Pancreas (tissue), 10 donors: ENCODE measurements at places on chromosomes 2 and 18. TPM values are rescaled to one million over a fixed set of nuclear protein-coding genes. Genes with fewer than 3 reads are reported as not detected.
A peak's percentile ranks its signal among the peaks of the same experiment; 100 is the strongest.

Gene KLHL41
- 0.32 TPM for total RNA-seq

Gene TUBA4B
- total RNA-seq: not detected

DNA sequence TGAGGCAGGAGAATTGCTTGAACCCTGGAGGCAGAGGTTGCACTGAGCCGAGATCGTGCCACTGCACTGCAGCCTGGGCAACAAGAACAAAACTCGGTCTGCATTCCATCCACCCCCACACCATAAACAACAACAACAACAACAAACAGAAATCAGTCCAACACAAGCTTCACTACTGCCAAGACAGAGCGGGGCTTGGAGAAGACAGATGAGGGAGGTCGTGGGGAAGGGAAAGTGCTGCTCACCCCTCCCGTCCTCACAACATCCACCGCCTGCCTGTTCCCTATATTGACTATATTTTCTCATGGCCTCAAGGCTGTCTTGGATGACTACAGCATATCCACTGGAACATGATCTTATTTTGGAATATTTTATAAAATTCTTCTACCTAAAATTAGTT, 137.6 kb upstream of the TTC39C start:
- no peak for DNase-seq

GRCh38 chr2:38398739-38399138, 21.7 kb upstream of the ATL2 start:
- no peak for DNase-seq

DNA sequence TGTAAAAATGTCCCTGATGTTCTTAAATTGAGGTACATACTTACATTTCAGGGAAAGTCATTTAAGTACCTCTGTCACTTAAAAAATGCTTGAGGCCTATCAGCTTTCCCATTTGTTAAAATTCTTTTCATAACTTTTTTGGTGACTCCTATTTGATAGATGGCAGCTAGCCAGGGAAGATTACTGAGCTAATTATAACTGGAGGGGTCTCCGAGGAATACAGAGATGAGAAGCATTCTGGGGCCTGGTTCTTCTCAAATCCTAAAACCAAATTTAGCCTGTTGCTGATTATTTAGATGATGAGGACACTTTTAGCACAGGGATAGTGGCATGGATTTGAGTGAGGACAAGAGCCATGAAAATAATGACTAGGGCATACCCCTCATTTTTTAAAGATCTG, 4.8 kb downstream of the UGP2 start:
- no peak for DNase-seq

GRCh38 chr18:79410171-79410641, 14.5 kb downstream of the NFATC1 start:
- DNase-seq: no peak

- peak; percentile 87 for DNase-seq
Measured at GRCh38 chr2:217903859-217904613, 98.8 kb downstream of the TNS1 start.

DNA sequence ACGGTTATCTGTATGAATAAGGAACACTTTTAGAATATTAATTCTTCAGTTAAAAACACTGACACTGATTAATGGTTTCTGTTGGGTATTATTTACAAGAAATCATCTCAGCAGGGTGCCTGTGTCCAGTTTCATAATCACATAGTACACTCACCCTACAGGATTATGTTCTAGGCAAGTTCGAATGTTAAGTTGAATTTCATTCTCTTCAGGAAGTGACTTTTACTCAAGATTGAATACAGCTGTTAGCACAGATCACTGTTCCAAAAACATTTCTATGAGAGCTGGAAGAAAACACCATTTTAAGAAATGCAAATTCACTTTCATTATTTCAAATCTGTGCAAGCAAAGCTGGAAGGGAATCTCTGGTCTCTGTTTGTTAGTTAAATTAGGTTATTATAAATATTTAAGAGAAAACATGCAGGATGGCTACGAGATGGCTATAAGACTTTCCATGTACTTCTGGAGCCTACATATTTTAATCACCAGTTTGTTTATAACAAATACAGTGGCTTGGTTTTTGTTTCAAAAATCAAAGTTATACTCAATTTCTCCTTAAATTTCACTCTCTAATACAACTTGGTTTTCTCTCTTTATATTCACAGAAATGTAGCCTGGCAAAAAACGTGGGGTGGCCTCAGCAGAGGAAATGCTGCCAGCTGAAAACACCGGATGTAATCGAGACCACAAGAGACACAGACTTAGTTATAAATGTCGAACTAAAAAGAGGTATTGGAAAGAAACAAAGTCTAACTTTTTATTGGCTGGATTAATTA, 65.8 kb downstream of the RBMS1 start:
- DNase-seq: no peak

GRCh38 chr2:49836017-49836416, 681.7 kb upstream of the FSHR start:
- DNase-seq: no peak

- no peak for DNase-seq
Measured at GRCh38 chr2:189498205-189498604, 56.9 kb downstream of the WDR75 start.

- no peak for DNase-seq
Measured at GRCh38 chr2:8234757-8235374, 447.0 kb upstream of the ID2 start.

DNA sequence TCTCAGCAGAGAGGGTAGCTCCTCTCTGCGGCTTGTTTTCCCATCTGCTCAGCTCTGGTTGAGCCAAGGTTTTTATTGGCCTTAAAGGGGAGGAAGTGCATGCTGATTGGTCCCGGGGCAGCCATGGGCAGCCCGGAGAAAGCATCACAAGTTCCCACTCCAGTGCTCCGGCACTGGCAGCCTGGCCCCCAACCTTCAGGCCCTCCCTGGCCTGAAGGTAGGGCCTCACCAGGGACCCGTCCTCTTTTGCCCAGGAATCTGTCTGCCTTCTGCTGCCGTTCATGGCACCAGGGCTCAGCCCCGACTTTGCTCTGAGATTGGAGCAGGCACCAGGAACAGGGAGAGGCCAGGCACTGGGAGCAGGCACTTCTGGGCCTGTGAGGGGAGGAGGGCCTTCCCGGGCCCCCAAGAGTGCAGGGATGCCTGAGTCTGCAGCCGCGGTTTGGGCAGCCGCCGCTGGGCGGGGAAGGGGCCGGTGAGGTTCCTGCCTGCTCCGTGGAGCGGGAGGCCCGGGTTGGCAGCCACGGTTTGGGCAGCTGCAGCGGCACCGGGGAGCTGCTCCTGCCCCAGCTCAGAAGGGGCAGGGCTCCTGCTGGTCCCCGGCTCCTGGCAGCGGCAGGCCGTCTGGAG, 17.5 kb upstream of the ILKAP start:
- no peak for DNase-seq

GRCh38 chr18:60984510-60984909, 348.7 kb upstream of the CDH20 start:
- no peak for DNase-seq

- DNase-seq: no peak
Measured at GRCh38 chr2:129347486-129348217, 631.8 kb upstream of the RAB6C start.

DNA sequence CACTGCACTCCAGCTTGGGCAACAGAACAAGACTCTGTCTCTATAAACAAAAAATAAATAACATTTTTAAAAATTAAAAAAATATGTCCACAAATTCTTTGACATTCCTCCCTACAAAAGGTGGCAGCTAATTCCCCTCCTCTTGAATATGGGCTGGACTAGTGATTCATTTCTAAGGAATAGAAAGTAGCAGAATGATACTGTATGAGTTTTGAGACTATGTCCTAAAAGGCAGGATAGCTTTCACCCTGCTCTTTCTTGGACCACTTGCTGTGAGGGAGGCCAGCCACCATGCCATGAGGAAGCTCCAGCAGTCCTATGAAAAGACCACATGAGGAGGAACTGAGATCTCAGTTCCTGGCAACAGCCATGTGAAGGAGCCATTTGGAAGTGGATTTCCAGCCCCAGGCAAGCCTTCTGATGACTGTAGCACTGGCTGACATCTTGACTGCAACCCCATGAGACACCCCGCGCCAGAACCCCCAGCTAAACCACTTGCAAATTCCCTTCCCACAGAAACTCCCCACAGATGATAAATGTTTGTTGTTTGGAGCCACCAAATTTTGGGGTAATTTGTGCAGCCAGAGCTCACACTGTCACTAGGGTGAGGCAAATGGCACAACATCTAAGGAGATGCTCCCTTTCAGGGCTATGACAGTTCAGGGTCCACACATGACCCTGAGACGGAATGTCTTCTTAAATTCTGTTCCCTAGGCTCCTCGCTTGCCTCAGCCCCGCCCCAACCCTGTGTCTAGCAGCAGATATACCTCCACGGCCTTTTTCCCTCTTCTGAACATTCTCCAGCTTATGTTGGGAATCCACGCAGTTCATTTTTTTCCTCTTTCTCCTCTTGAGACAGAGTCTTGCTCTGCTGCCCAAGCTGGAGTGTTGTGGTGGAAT, 17.1 kb upstream of the ATOH8 start:
- DNase-seq: no peak
